ENCODE measurements at places on chromosomes 1 and 21.

- DNase-seq = no peak
Observed at GRCh38 chr1:101005871-101006270, 19.7 kb downstream of the DPH5 start.

GRCh38 chr1:17777330-17777729 lies 22.2 kb downstream of the ACTL8 start:
- no peak for DNase-seq

DNA sequence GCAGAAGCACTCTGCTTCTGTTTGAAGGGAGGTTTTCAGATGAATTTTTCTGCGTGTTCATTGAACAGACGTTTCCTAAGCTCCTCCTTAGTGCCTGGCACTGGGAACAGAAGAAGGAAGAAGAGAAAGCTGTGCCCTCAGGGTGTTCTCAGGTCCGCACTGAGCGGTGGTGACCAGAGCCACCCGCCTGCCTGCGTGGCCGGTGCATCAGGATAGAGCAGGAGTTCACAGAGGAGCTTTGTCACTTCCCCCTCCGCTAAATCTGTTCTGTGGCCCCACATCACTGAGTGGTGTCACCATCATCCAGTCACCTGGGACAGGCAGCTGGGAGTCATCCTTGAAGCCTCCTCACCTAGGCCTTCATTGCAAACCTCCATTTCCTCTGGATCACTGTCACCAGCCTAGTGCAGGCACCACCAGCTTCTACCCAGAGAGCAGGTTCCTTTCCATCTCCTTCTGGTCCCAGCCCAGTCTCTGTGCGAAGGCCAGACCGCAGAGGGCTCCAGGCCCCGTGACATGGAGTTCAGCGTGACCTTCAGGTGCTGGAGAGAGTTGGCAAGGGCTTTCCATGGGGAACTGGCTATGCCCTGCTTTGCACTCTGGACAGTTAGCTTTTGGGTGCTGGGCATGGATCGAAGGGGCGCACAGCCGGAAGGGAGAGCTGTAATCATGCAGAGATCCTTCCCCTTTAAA lies 21.7 kb downstream of the PARK7 start:
- DNase-seq = no peak

- no peak for DNase-seq
Observed at GRCh38 chr21:41743321-41744027, 23.4 kb downstream of the RIPK4 start.

DNA sequence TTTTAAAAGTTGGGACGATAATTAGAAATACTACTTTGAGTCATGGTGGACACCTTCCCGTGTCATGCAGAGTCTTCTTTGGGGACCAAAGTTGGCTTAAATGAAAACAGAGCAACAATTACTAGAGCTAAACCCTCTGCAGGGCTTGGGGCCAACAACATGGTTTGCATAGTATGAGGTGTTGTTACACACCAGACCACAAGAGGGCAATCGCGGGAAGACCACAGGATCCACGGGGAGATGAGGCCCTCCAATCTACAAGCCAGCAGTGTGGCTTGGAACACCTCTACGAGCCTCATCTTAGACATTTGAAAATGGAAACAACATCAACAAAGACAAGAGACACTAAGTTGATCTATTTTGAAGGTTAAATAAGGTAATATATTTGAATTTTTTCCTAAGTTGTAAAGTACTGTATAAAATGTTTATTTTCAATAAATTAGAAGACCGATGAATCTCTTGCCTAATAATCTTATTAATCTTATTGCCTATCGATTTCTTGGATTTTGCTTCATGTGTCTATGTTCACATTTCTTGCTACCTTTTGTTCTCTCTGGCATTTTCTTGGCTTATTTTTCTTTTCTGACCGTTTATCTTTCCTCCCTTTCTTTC lies 8.2 kb upstream of the SMCP start:
- DNase-seq = peak; percentile 80

- no peak for DNase-seq
Observed at GRCh38 chr1:100359139-100359538, 6.8 kb downstream of the CDC14A start.

- no peak for DNase-seq
Observed at GRCh38 chr1:213423041-213423440, 372.0 kb downstream of the RPS6KC1 start.

DNA sequence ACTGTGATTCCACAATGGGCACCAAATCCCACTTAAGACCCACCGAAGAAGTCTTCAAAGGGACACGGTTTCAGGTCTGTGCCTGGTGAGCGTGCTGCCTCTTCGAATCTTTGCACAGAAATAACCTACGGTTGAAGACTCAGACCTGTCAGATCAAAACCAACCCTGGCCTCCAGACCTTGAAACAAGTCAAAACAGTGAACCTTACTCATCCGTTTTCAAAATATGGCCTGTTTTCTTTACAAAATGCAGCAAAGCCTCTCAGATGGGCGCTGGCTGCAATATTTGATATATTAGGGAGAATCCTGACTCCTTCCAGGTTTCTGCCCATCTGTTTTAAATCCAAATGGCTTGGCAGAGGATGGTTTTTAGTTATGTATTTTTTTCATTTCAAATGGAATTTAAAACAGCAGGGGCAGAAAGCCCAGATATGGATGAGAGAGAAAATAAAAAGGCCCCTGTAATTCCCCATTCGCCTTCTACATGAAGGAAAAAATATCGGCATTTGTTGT lies 14.0 kb downstream of the JUN start:
- no peak for DNase-seq

- no peak for DNase-seq
Observed at GRCh38 chr1:118947790-118948189, 40.4 kb downstream of the TBX15 start.

GRCh38 chr1:209648346-209648745 lies 3.9 kb downstream of the LAMB3 start:
- no peak for DNase-seq

DNA sequence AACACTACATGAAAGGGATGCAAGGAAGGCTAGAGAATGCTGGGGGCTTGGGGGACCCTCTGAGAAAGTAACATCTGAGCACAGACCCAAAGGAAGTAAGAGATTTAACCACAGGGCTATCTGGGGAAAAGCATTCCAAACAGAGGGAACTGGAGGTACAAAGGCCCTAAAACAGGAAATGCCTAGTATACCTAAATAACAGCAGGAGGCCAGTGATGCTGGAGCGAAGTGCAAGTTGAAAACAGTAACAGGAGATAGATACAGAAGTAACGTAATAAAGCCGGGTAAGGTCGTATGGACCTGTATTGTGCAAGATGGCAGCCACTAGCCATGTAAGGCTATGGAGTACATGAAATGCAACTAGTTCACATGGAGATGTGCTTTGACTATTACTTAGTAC lies 52.1 kb downstream of the CD34 start:
- no peak for DNase-seq
